Ovary (tissue), 10 donors: ENCODE measurements at places on chromosomes 3 and 15. TPM values are rescaled to one million over a fixed set of nuclear protein-coding genes. Genes with fewer than 3 reads are reported as not detected.

- H3K36me3 ChIP-seq: no peaks in the 10 kb centered on the region
- no peaks in the 10 kb centered on the region for H3K4me1 ChIP-seq
- no peak overlapping the region for H3K27ac ChIP-seq
- DNase-seq: no peak
- H3K4me3 ChIP-seq: no peak overlapping the region
Measured at GRCh38 chr3:127373441-127374085, 85.7 kb upstream of the PRR20G start.

DNA sequence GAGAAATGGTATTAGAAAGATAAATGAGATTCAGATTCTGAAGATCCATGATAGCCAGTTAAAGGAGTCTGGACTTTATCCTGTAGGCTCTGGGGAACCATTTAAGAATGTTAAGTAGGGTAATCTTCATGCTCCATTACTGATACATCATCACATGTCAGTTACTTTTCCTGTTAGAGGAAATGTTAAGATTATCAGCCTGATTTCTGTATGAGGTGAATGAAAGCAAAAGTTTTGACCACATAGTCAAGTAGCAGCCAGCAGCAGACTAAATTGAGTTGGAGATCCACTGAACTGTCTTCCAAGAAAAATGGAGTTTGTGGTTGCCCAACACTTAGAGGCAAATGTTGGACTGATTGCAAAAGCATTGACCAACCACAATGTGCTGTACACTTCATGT lies 4.7 kb upstream of the COPB2 start:
- no peak overlapping the region for H3K27ac ChIP-seq
- H3K36me3 ChIP-seq: no peaks in the 10 kb centered on the region
- no peaks in the 10 kb centered on the region for H3K4me1 ChIP-seq

- DNase-seq: no peak
- H3K27me3 ChIP-seq: no peaks in the 10 kb centered on the region
- no peak overlapping the region for H3K27ac ChIP-seq
- no peaks in the 10 kb centered on the region for H3K36me3 ChIP-seq
- no peaks in the 10 kb centered on the region for H3K4me1 ChIP-seq
Measured at GRCh38 chr3:71949442-71949841, 164.5 kb upstream of the PROK2 start.

DNA sequence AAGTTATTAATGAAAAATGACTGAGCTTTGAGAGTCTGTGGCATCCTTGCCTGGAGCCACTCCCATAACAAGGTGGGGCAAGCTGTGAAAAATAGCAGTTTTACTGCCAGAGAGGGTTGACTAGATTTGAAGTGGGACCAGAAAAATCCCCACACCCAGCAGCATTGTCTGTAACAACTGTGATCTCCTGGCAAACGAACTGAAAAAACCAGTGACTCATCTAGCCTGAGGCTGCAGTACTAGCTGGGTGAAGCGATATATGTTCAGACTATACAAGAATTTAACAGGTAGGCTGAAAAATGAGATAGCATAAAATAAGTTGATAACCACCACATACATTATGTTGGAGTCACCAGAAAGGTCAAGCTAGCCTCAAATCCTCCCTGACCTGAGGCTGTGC lies 64.0 kb downstream of the DPH6 start:
- H3K27ac ChIP-seq: no peak overlapping the region
- H3K4me1 ChIP-seq: no peaks in the 10 kb centered on the region
- no peaks in the 10 kb centered on the region for H3K27me3 ChIP-seq
- no peaks in the 10 kb centered on the region for H3K36me3 ChIP-seq
- DNase-seq: no peak
- no peak overlapping the region for H3K4me3 ChIP-seq

Gene KNG1
- total RNA-seq: not detected

Gene SMAD6
- total RNA-seq: 7.1 TPM

Gene ULK3
- total RNA-seq: 27.8 TPM
